NCI-H748 treated with DMSO at 0.1 percent for 48 hours (cell line): ENCODE measurements at places on chromosomes 13 and 19.
A peak's percentile ranks its signal among the peaks of the same experiment; 100 is the strongest.

DNA sequence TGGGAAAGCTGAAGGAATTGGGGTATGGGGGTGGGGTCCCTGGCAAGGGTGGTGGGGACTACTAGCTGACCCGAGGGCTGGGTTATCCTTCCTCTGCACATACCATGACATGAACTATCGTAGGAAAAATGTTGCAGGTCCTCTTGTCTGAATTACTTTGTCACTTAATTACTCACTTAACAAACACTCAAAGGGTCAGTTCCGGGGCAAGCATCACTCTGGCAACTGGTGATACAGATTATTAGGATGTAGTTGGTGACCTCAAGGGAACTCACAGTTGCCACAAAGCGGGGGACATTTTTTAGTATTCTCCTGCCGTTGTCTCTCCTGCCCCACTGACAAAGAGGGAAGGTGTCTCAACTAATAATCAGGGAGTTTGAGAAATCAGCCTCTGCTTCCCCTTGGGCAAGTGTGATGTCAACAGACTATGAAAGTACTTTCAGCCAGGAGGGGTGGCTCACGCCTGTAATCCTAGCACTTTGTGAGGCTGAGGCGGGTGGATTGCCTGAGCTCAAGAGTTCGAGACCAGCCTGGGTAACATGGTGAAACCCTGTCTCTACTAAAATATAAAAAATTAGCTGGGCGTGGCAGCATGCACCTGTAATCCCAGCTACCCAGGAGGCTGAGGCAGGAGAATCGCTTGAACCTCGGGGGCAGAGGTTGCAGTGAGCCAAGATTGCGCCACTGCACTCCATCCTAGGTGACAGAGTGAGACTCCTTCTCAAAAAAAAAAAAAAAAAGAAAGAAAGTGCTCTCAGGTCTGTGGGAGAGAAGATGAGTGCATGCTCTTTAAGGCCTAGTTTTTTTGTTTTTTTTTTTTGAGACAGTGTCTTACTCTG is 10.3 kb downstream of the DNAJB1 start:
- no peak for DNase-seq

DNA sequence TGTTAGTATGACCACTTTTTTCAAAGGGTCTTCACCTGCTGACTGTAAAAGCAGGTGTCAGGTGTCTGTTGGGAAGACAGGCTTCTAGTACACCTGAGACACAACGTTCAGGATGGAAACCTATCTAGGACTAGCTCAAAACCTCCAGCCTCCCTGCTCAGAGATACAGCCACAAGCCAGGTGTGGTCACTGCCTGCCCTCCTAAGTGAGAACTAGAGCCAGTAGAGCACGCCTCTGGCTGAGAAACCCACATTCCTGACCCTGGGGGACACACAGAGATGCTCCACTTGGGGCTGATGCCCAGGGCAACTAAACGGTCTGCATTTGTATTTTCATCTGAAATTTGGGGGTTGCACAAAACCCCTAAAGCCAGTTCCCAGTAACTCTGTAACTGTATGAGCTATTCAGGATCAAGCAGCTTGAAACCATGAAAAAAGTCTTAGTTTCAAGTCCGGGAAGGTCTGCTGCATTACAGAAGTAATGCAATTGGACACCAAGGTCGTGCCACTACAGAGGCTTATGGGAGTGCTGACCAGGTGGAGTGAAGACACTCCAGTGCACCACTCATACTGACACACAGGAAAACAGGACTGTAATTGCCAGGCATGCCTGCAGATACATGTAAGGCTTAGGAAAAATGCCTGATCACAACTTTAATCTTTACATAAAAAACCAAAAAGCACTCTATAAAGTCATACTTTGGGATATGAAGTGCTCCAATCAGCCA is 27.8 kb downstream of the ANKRD10 start:
- DNase-seq, result no peak

- no peak for DNase-seq
Observed at GRCh38 chr13:45143346-45143751, 23.0 kb downstream of the GTF2F2 start.

GRCh38 chr19:41688098-41688497 is at the start of gene CEACAM7:
TSS of gene CEACAM7 (minus strand) at chr19:41688270. CDS start at chr19:41688165, 105 bp downstream.
- DNase-seq, result no peak

GRCh38 chr19:7863157-7863970 is 10.8 kb downstream of the PRR36 start:
- DNase-seq, result no peak

- peak; percentile 1 for DNase-seq
Observed at GRCh38 chr19:2016041-2016807, 710 bp upstream of the BTBD2 start.

GRCh38 chr13:113837560-113838355 is 26.1 kb downstream of the GAS6 start:
- no peak for DNase-seq

- no peak for DNase-seq
Observed at GRCh38 chr19:44698492-44699201, at the start of gene CEACAM16. TSS of gene CEACAM16 (plus strand) at chr19:44699151. CDS start at chr19:44701457, 2,306 bp downstream.

- DNase-seq, result no peak
Observed at GRCh38 chr13:94233401-94233800, 246.1 kb downstream of the DCT start.

- DNase-seq, result no peak
Observed at GRCh38 chr13:106277484-106278154, 257.8 kb downstream of the EFNB2 start.

- no peak for DNase-seq
Observed at GRCh38 chr13:51946163-51946669, 65.0 kb downstream of the ATP7B start.

GRCh38 chr13:57633950-57634838 is 2.6 kb downstream of the PCDH17 start:
- DNase-seq, result no peak

DNA sequence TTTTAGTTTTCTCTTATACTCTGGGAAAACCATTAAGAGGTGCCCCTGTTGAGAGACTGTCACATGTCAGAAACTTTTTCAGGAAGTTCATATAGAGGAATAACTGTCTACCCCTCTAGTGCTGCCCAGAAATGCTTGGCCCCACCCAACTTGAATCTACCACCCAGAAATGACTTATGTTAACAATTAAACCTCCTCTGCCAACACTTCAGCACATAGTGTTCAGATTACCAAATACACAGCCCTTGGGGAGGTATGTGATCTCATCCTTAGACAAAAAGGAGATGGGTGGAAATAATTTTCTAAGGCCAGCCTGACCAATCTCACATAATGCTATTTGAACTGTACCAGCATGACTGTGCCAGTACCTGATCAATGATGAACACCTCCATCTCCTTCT is 35.6 kb downstream of the CCDC169 start:
- no peak for DNase-seq

DNA sequence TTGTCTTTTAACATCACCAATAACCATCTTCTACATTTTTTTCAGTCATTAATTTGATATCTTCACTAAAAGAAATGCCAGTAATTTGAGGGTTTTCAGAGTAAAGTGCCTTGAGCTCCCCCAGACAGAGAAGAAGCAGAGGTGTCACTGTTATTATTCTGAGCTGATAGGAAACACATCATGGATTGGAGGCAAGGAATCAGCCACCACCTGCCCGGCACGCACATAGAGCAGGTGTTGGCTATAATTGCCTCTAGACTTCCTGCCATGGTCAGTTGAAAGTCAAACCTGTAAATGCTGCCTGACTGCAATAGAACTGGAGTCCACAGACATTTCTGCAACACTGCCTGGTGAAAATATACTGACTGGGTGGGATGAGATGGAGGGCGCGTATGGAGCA is 776.6 kb downstream of the UQCRFS1 start:
- no peak for DNase-seq

GRCh38 chr19:41299046-41299754 is 10.8 kb upstream of the CCDC97 start:
- no peak for DNase-seq

DNA sequence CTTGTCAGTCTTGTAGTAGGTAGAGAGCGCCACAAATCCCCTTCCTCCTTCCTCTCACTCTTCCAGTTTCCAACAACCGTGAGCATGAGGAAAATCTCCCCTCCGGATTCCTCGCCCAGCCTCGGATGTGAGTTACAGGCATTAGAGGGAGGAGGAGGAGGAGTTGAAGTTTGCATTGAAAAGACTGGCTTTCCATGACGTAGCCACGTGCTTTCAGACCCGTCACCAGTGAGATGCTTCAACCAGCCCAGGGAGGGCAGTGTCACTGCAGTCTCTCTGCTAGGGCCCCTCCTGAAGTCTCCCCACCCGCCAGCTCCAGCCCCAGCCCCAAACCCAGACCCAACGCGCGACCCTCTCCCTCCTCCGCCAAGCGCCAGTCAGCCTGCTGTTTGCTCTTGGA is 442 bp upstream of the FGF14 start:
- peak; percentile 84 for DNase-seq
